ENCODE measurements at places on chromosomes 12 and 14.
A peak's percentile ranks its signal among the peaks of the same experiment; 100 is the strongest.

DNA sequence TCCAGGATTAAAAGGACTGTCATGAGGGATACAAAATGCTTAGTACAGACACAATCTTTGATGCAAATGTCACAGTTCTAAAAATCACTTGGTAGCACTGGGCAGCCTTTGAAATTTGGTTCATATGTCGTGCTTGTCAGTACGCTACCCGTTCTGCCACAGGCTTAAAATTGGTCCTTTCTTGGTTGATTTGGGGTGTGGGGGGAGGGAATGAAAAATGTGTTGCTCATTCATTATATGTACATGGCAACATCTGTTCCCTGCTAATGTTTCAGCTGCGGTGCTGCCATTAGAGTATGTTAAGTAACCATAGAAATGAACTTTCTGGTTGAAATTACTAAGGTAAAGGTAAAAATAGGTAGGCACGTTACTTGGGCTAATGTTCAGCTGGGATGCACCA, 155.4 kb upstream of the ARHGAP5 start:
- DNase-seq = no peak

DNA sequence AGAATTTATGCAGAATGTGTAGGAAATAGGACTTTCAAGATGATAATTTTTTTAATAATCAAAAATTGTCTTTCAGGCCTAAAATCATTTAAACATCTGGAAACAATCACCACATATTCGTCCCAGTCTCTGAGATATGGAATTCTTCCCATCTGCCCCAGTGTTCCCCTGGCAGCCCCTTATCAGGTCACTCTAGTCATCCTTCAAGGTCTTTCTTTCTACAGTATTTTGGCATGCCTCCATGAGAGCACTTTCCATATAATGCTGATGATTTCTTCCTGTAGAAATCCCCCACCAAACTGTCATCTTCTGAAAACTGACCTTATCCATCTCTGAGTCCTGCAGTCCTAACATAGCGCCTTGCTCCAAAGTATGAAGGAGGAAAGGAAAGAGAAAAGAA, 422.1 kb downstream of the RPS29 start:
- no peak for DNase-seq

DNA sequence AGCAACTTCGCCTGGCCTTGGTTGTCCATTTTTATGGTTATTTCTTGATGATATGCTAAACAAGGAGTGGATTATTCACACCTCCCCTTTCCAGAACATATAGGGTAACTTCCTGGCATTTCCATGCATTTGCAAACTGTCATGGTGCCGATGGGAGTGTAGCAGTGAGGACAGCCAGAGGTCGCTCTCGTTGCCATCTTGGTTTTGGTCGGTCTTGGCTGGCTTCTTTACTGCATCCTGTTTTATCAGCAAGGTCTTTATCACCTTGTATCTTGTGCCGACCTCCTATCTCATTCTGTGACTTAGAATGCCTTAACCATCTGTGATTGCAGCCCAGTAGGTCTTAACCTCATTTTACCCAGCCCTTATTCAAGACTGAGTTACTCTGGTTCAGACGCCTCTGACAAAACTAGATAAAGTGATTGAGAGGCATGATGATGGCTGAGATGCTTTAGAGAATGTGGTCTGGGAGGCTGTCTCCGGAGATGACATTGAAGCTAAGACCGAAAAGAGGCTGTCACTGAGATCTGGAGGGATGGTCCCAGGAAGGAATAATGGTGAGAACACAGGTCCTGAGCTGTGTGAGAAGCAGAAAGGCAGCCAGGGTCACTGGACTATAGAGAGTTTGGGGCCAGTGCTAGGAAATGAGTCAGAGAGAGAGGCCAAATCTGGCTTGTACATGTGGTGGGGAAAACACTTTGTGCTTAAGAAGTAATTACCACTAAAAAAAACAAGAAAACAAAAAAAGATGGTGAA, 2.9 kb downstream of the GLT1D1 start:
- no peak for DNase-seq

GRCh38 chr12:101186291-101186690, 23.7 kb downstream of the SLC5A8 start:
- peak; percentile 71 for DNase-seq

GRCh38 chr14:51895375-51895774, 35.0 kb downstream of the GNG2 start:
- no peak for DNase-seq

DNA sequence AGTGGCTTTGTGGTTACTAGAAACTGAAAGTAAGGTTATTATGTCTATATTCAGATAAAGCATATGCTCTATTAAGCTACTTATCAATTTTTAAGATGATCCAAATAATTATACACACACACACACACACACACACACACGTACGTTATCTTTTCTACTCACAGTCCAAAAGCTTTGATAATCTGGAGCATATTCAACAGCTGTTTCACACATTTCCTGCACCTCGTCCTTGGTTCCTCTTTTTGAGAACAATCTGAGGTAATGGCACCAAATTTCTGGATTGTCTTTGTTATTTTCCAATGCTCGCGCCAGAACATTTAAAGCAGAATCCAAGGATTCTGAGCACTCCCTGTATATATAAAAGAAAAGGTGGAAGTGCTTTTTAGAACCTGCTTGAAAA, 37.5 kb downstream of the ZFC3H1 start:
- peak; percentile 54 for DNase-seq

GRCh38 chr12:115190010-115190770, 506.2 kb upstream of the TBX3 start:
- DNase-seq = no peak

DNA sequence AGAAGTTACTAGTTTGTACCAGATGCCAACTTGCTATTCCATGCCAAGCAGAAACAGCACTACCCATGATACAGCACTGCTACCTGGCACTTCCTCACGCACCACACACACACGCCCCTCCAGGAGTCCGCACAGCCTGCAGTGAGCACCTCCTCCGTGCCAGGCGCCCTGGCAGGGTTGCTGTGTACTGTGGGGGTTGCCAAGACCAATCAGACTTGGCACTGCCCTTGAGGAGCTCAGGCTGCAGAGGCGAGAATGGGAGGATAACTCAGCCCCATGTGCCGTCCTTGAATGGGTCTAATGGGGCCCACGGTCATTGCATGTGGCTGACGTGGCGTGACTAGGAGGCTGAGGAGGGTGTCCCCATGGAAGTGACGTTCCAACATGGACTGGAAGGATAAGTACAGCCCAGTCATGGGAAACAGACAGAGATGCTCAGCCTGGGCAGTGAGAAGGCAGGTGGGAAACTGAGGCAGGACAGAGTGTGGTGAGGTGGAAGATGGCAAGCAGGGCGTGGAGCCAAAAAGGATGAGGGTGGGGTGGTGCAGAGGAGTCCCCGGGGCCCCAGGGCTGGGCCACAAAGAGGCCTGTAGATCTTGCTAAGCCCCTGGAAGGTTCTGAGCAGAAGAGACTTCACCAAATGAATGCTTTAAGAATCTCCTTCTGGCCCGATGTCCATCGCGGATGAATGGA, 65.3 kb upstream of the C14orf180 start:
- no peak for DNase-seq

- DNase-seq = no peak
Measured at GRCh38 chr12:31752450-31752849, 23.6 kb upstream of the AMN1 start.

DNA sequence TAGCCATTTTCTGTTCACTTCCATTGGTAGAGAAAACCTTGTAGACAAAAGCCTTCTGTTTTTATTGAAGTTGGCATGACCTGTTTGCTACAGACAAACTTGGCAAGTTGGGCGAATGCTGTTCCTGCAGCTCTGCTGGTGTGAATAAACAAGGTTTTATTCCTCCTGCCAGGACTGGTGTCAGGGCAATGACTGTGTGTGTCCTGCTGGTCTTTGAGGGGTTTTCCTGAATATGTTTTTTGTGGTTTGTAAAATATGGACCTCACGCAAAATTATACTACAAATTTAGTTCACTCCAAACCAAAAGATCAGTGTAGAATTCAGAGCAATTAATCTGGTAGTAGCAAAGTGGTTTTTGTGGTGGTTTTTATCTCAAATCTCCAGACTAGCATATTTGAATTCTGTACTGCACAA, 140.8 kb downstream of the ERC1 start:
- DNase-seq = no peak

DNA sequence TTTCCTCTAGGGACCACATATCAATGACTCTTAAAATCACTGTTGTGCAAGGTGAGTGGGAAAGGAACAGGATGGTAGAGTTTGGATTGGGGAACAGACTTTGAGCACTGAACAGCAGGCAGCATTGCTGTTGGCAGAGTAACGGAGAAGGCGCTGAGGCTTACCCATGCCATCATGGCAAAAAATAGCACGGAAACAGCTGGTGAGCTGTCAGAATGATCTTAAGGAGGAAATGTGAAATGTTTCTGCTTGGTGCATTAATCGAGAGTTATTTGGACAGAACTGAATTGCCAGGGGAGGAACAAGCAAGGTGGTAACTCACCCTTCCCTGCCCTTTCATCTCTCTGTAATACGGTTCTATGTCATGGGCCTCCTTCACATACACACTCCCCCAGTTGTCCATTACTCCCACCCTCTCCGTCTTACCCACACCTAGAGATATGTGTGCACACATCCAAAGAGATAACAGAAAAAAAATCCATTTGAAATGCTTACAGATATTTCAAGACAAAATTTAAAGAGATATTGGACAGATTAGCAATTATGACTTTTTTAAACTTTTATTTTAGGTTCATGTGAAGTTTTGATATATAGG, 572.5 kb downstream of the DIO2 start:
- DNase-seq = no peak

DNA sequence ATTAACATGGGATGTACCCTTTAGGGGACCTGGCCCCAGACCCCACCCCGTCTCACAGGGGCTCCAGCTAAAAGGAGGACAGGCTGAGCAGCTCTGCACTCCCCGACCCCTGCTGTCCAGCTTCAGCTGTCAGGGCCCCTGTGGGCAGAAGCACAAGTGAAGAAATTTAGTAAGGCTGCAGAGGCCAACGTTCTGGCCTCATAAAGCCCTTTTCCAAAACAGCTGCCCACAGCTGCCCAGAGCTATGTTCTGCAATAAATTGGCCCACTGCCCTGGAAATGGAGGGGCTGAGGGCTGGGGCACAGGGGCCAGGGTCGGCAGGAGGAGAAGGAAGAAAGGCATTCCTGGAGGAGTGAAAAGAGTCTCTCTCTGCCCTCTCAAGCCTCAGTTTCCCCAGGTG, 357.1 kb downstream of the BCL11B start:
- no peak for DNase-seq

DNA sequence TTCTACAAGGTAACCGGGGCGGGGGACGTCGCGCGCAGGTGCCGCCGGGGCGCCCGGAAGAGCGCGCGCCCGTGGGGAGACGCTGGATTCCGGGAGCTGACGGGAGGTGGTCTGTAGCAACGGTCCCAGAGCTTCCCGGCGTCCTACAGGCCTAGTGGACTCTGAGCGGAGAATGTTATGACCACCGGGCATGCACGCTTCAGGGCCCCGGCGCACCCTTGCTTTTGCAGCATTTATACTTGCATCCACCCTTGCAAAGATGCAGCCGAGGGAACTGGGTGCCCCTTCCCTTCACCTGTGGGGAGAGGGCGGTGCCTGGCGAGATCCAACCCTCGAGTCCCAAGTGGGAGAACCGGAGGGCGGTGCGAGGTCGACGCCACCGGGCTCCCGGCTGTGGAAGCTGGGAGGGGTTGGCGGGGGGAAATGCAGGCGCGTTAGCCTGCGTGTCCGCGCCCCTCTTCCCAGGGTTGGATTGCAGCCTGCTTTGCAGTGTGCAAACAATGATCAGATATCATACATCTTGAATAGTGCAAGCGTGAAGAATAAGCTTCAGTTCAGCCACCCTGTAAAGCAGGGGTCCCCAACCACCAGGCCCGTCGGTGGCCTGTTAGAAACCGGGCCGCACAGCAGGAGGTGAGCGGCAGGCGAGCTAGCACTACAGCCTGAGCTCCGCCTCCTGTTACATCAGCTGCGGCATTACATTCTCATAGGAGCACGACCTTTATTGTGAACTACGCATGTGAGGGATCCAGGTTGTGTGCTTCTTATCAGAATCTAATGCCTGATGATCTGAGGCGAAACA, 576 bp downstream of the ERP29 start:
- peak; percentile 57 for DNase-seq

- DNase-seq = no peak
Measured at GRCh38 chr12:126588586-126589249, 1523.5 kb downstream of the AACS start.

GRCh38 chr12:115611477-115611876, 666.0 kb downstream of the MED13L start:
- DNase-seq = no peak

DNA sequence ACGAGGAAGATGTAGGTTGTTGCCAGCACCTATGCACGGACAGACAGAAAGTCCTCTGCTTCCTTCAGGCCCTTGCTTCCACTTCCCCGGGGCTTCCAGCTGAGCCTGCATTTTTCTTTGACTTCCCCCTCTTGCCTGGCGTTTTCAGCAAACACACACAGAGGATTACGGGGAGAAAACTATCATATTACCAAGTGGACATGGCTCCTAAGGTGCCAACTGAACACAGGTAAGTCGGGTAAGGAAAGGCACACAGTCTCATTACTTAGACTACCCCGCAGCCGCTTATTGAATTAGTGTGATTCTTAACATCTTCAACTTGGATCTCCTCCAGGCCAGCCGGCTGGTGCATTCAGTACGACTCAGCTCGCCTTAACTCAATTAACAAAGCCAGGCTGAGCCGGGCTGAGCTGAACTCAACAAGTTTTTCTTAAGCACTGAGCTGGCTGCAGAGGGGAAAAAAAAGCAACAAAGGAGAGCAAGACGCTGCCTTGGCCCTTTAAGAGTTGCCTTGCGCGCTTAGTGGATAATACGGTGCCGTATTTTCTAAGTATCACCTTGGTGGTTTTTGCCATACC, 19.2 kb upstream of the MAP1LC3B2 start:
- no peak for DNase-seq

All from AML-193 (cell line).